ENCODE measurements at places on chromosomes 13 and 19. TPM values are rescaled to one million over a fixed set of nuclear protein-coding genes. Genes with fewer than 3 reads are reported as not detected.

GRCh38 chr13:111550062-111550461, 229.6 kb downstream of the TEX29 start:
- no peak for DNase-seq

DNA sequence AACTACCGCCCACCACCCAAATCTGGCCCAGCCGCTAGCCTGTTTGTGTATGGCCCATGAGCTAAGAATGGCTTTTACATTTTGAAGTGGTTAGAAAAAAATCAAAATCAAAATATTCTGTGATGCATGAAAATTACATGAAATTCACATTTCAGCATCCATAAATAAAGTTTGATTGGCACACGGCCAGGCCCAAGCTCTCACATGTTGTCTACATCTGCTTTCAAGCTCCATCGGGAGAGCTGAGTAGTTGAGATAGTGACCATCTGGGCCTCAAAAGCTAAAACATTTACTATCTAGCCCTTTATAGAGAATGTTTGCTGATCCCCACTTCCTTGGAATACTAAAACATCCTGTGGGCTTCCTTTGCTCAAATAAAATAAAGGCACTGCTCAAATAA, 14.5 kb downstream of the RFX2 start:
- DNase-seq: no peak

DNA sequence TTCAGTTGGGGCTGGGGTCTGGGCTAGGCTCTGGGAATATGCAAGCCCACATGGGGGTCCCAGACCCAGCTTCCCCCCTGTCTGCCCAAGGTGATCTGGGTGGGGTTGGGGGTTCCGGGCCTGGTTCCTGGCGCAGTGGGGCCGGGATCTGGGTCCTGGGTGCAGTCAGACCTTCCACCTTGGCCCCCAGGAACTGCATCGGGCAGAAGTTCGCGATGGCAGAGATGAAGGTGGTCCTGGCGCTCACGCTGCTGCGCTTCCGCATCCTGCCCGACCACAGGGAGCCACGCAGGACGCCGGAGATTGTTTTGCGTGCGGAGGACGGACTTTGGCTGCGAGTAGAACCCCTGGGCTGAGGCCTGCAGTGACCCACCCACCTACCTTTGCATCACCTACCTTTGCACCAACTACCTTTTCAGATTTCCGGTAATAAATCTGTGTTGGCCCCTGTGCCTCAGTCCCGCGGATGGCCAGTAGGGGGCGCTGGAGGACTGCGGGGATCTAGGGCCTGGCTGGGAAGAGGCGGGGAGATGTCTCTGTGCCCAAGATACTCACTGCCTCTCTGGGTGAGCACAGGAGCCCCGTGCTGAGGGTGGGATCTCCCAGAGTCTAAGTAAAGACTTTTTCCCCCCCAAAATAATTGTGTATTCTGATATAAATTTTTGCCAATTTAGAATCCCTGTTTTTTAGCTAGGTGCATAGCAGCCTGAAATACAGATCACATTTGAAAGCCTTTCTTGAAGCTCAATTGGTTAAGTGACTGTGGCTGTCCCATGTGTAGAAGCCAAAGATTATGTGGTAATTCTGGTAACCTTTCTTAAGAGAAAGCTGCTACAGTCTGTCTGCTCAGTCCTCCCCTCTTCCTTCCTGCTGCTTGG, 11.5 kb upstream of the CYP4F3 start:
- DNase-seq: peak; percentile 27

Gene ITGBL1
- 0.90 TPM for polyA plus RNA-seq

Gene VN1R4
- polyA plus RNA-seq: not detected

DNA sequence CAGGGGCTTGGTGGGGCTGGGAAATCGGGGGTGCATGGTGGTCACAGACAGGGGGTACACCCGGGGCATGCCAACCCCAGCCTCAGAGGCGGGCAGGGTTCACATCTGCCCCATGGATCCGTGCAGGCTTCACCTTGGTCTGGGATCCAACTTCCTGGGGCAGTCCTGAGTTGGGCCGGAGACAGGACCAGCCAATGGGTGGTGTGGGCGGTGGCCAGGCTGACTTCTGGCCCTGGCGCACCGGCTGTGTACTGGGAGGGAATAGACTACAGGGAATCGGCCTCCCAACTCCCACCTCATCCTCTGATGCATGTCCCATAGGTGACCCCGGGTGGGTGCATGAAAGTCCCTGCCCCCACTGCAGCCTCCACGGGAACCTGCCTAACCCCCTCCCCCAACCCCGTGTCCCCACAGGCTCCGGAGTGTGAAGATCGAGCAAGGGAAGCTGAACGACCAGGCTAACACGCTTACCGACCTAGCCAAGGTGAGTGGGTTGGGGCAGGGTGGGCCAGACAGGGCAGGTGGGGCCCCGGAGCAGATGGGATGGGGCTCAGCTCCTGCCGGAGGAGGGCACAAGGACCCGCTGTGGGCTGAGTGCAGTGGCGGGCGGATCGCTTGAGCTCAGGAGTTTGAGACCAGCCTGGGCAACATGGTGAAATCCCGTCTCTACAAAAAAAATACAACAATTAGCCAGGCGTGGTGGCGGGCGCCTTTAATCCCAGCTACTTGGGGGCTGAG, 14.7 kb upstream of the ARRDC2 start:
- DNase-seq: no peak

Gene CEACAM4
- not detected for polyA plus RNA-seq

Gene PNMA8B
- polyA plus RNA-seq: 2.9 TPM

- no peak for DNase-seq
These were observed 72.5 kb downstream of the PCDH17 start for GRCh38 chr13:57704031-57704430.

DNA sequence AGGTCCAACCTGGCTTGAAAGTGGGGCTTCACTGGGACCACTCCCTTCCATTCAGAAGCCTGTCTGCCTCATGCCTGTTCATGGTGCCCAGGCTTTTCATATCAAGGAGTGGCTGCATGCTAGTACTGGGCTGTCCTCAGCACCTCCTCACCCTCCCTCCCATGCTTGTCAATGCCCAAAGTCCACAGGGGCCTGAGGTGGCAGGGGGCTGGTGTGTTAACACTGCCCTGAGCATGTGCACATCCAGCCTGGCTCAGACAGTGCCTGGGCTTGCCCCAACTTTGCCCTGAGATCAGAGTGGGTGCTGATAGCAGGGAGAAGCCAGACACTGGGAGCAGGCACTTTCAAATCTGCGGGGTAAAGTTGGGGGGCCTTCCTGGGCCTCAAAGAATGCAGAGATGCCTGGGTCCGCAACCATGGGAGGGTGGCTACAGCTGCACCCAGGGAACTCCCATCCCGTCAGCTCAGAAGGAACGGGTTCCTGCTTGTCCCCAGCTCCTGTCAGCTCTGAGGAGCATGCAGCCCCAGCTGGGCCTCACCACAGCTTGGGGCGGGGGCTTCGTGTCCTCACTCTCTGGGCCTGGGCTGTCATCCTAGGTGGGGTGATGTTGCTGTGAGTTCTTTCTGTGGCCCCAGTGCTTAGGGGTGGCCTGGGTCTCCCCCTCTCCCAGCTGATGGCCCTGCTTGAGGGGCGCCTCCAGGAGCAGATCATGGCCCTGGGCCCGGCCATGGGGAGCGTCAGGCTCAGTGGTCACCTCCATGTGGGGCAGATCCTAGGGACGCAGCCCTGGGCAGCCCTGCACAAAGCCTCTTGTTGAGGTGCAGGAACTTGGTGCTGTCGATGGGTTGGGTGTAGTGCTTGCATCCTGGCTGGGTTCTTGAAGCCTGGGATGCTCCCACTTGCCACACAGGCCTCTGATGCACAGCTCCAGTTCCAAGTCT, 830.6 kb upstream of the SLITRK5 start:
- no peak for DNase-seq

Gene CABP5
- not detected for polyA plus RNA-seq

GRCh38 chr13:33519561-33520467, 234.3 kb upstream of the STARD13 start:
- no peak for DNase-seq

- no peak for DNase-seq
These were observed 17.3 kb upstream of the RBM26 start for GRCh38 chr13:79423340-79423739.

DNA sequence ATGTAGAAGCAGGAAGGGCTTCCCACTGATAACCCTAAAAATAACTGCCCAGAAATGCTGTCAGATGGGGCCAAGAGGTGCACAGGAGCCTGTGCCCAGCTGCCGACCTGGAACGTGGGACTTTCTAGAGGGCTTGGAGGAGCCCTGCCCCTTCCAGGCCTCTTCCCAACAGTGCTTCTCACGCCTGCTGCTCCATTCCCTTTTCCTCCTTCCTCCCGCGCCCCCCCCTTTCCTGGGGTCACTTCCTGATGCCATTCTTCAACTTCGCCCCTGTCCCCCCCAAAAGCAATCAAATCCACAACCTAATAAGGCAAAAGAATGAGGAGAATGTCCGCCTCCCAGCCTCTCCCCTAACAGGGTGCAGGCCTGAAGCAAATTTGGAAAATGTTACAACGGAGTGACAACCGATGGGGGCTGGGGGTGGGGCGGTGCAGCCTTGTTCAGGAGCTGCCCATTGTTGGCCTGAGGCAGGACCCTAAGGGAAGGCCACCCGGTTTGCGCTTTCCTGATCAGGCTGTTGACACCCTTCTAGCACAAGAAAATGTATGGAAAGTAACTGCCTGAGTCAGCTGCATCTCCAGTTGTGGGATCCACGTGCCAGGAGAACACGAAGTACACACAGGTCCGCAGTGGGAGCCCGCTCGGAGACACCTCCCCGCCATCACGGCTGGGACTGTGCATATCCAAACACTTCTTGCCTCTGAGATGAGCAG, 18.7 kb downstream of the ACTN4 start:
- peak; percentile 86 for DNase-seq

Gene COL5A3
- polyA plus RNA-seq: 0.71 TPM

Gene PRR19
- polyA plus RNA-seq: 1.5 TPM

DNA sequence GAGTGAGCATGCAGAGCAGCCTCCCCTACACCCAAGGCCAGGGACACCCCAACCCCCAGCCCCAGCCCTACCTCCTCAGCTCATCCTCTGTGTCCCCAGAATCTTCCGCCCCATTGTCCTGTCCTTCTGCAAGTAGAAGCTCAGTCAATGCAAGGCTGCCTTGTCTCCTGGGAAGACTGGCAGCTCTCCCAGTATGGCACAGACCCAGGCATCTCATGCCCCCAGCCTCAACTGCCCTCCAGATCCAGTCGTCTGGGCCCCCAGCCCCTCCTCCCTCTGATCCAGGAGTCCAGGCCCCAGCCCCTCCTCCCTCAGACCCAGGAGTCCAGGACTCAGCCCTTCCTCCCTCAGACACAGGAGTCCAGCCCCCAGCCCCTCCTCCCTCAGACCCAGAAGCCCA, 13.0 kb downstream of the ZNF575 start:
- no peak for DNase-seq

Gene PLIN4
- 1.3 TPM for polyA plus RNA-seq

DNA sequence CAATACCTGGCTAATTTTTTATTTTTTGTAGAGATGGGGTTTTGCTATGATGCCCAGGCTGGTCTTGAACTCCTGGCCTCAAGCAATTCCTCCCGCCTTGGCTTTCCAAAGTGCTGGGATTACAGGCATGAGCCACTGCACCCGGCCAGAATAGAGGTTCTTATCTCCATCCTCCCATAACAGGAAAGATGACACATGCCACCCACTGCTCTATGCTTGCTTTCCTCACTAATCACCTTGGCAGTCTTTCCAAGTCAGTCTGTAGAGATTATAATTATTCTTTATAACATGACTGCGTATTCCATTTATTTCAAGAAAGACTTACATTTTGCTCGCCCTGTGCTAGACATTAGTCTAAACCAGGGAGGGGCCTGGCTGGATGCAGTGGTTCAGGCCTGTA, 6.7 kb downstream of the VAV1 start:
- no peak for DNase-seq

Gene KATNAL1
- polyA plus RNA-seq: 16.7 TPM

Gene TMPRSS9
- polyA plus RNA-seq: 0.60 TPM

Gene MAB21L1
- 0.07 TPM for polyA plus RNA-seq

Gene PCP2
- polyA plus RNA-seq: 0.80 TPM

Gene HSPB6
- 19.7 TPM for polyA plus RNA-seq

- no peak for DNase-seq
These were observed 19.6 kb downstream of the HMGB1 start for GRCh38 chr13:30446126-30446500.

DNA sequence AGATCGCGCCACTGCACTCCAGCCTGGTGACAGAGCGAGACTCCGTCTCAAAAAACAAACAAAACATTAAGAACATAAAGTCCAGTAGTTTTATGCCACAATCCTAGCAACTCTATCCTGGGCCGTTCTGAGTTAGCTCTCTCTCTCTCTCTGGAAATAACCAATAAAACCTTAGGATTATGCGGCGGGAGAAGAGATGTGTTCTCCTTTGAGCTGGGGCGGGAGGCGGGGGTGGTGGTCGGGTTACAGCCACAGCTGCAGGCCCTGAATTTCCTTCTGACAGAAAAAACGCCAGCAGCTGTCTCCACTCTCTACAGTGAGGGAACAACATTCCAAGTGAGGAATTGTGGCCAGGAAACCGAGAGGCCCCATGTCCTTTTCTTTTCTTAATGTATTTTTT, 9.1 kb upstream of the PNMA8A start:
- peak; percentile 92 for DNase-seq

Gene TMEM59L
- polyA plus RNA-seq: 2.5 TPM

Gene B3GNT3
- 8.7 TPM for polyA plus RNA-seq

DNA sequence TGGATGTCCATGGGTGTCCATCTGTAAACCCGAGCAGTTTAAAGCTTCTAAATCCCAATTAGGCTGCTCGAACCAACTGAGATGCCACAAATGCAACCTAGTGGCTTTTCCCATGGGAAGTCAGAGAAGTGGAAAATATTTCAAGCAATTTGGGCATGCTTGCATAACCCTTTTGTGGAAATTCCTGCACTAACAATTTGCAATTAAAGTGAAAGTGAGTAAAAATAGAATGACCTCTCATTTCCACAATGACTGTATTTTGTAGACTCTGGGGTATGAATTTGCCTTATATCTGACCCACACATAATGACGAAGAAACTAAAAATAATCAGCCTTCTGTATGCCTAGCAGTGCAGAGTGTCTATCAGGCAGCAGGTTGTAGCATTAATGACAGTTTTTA, 91.8 kb upstream of the TSC22D1 start:
- peak; percentile 25 for DNase-seq
